ENCODE measurements at places on chromosomes 2 and 18. TPM values are rescaled to one million over a fixed set of nuclear protein-coding genes. Genes with fewer than 3 reads are reported as not detected.

DNA sequence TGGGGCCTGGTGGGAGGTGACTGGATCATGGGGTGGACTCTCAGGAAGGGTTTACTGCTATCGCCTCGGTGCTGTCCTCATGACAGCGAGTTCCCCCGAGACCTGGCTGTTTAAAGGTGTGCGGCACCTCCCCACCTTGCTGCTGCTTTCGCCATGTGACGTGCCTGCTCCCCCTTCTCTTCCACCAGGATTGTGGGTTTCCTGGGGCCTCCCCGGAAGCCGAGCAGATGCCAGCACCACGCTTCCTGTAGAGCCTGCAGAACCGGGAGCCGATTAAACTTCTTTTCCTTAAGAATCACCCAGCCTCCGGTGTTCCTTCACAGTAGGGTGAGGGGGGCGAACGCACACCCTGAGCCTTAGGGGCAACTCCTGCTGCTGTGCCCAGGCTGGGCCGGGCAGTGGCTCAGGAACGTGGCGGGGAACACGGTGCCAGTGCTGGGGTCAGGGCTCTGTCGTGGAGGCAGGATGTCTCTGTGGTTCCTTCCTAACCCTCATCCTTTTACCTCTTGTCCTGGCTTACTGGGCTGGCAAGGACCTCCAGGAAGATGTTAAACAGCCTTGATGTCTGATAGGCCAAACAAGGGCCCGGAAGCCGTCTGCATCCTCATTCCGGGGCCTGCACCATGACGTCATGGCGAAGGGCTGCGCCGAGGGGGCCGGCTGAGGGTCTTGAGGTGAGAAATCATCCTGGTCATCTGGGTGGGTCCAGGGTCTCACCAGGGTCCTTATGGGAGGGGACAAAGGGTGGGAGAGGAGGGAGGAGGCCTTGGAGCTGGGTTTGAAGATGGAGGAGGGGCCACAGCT lies 12.7 kb downstream of the NEU4 start:
- no peak for DNase-seq

The AKAIN1 gene
- not detected for polyA plus RNA-seq

- DNase-seq: no peak
Measured at GRCh38 chr18:76668119-76668518, 154.2 kb upstream of the ZNF236 start.

DNA sequence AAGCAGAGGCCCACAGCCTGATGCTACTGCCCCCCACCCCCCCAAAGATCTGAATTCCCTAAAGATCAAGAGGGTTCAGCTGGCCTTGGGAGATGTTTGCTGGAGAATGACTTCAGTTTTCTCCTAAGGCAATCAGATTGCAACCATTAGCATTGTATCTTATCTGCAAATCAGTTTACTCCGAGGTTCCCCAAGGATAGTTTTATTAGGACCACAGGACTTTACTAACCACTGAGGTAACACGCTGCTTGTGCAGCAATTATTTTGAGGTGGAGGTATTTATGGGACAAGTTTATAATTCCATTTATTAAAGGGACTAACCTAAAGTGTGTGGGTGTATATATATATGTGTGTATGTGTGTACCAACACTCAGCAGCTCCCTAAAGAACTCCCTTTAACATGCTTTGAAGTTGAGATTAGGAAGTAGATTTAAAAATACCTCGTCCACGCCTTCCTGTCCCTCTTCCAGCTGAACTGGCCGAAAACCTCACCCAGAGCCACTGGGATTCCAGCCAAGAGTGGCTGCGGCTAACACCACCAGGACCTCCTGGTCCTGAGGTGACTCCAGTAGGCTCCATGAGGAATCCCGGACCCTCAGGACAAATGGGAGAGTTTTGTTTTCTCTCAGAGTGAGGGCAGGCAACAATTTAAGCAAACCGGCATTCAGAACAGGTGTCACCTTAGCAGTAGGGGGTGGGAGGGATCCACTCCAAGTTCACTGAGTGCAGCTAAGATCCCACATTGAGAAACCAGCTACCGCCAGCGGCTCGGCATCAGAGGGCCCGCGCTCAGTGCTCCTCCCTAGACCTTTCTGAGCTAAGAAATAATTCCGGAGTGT lies 3.0 kb upstream of the DLX1 start:
- no peak for DNase-seq

DNA sequence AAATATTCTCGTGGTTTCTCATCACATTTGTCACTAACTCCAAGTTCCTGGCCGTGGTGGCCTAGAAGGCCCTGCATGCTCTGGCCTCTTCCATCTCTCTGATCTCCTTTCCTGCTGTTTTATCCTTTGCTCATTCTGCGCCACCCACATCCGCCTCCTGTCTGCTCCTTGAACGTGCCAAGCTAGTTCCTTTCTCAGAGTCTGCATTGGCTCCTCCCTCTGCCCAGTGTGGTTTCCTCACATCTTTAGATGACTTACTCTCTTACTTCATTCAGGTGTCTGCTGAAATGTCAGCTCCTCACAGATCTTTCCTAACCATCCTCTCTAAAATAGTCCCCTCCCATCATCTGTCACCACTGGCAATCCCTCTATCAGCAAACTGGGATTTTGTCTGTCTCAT lies 158.6 kb upstream of the RBMS1 start:
- no peak for DNase-seq

DNA sequence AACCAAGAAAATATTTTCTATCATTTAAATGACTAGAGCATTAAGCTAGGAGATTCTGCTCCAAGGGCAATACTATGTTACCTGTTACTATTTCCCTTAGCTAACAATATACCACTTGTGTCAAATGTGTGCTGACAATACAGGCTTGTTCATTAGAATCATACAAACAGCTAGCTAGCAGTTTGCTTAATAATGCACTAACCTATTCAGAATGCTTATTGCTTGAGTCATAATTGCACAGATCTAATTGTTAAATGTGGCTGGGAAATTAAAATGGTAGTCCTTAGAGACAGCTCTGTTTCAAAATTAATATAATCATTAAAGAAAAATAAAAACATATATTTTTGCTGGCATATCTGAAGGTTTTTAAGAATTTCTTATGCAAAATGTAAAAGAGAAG lies 344.2 kb downstream of the ERBB4 start:
- DNase-seq: no peak

GRCh38 chr18:34757666-34758065 lies 47.6 kb downstream of the DTNA start:
- DNase-seq: no peak

DNA sequence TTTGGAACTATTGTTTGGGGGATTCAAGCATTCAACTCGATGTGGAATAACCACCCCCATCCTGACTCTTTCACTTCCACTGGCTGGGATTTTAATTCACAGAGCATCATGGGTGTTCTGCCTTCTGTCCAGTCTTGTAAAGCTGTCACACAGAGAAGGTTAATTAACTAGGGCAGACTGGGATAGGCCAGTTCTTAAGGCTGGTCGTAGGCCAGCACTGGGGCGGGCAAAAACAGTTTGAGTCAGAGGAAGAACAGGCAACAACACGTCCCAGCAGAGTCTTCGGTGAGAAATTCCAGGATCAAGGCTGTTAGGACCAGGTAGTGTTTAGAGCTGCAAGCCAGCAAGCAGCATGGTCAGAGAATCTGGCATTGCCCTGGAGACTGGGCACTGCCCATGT lies 4.0 kb upstream of the RNF152 start:
- DNase-seq: no peak

DNA sequence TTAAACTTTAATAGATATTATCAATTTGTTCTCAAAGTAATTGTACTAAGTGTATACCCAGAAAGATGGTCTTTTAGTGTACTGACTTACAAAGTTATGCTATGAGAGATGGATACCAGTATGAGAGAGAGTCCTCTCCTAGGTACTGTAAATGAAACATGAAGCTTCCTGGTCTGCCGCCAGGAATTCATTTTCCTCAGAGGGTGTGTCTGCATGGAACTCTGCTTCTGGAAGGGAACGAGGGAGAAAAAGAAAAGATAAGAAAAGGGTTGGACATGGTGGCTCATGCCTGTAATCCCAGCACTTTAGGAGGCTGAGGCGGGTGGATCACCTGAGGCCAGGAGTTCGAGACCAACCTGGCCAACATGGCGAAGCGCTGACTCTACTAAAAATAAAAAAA lies 2.2 kb upstream of the SSB start:
- DNase-seq: no peak

The ASPRV1 gene
- polyA plus RNA-seq: not detected

The RTP5 gene
- not detected for polyA plus RNA-seq

The MYO1B gene
- polyA plus RNA-seq: 18.1 TPM

- DNase-seq: no peak
Measured at GRCh38 chr2:240503375-240503774, 54.4 kb downstream of the ANKMY1 start.

- DNase-seq: no peak
Measured at GRCh38 chr2:127048618-127048935, 58.4 kb downstream of the BIN1 start.

The LRRC30 gene
- polyA plus RNA-seq: not detected

The CCDC121 gene
- polyA plus RNA-seq: 2.3 TPM

The AGAP1 gene
- polyA plus RNA-seq: not detected

GRCh38 chr18:77737405-77737804 lies 487.8 kb downstream of the GALR1 start:
- no peak for DNase-seq

The LAMA3 gene
- polyA plus RNA-seq: not detected

DNA sequence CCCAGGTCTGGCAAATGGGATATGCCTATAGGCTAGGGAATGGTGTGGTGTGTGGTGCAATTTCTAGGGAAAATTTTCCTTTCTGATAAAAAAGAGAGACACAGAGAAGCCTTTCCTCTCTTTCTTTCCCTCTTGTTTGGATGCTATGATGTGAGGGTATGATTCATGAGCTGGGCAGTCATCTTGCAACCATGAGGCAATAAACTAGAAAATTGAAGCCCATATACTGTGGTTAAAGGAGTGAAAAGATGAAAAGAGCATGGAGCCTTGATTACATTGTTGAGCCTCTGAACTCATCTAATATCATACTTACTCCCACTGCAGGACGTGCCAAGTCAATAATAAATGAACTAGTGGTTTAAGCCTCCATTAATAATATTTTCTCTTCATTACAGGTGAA lies 215.6 kb downstream of the HAUS1 start:
- no peak for DNase-seq

The ZSWIM2 gene
- not detected for polyA plus RNA-seq

The HOXD8 gene
- not detected for polyA plus RNA-seq

DNA sequence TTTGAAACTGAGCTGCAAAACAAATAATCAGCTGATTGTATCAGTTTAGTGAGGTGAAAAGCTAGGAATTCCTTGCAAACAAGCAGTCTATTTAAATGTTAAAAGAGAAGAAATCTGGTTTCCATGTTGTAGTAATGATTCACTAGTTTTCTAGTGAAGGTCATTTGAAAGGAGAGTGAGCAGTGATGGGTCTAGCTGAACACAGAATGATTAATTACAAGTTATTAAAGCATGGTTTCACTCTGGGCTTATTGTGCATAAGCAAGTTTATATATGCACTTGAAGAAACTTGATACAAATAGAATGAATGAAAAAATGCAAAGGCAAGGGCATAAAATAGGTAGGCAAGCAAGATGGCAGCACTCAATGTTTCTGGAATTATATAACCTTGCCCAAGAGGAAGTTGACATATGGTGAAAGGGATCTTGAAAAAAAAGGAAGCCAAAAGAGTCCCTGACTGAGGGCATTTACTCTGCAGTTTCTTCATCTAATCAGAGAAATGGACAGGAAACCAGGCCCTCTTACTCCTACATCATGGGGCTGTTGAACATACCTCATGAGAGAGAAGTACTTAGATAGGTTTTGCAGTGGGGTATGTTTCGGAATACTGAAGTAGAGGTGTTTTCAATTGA lies 53.2 kb downstream of the PLCL1 start:
- no peak for DNase-seq

- no peak for DNase-seq
Measured at GRCh38 chr18:42289526-42289925, 334.5 kb downstream of the PIK3C3 start.

DNA sequence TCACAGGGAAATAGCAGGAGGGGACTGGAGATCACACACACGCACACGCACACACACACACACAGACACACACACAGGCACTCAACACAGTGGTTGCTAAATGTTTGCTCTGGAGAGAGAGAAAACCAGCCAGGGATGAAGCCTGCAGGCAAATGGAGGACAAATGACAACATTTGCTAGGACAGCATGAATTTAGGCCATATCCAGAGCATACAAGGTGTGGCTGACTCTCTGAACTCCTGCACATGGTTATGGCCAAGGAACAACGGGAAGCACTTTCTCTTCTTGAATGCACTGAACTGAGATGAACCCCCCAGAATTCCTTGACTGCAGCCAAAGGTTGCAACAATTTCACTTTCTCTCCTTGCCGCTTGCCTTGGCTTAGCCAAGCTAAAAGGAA lies 230.0 kb upstream of the RASGRP3 start:
- no peak for DNase-seq

The GKN2 gene
- not detected for polyA plus RNA-seq

- no peak for DNase-seq
Measured at GRCh38 chr2:199282309-199282708, 175.4 kb downstream of the SATB2 start.

GRCh38 chr2:205139822-205140463 lies 542.4 kb upstream of the NRP2 start:
- no peak for DNase-seq

The C1GALT1C1L gene
- not detected for polyA plus RNA-seq

The KIAA2012 gene
- not detected for polyA plus RNA-seq

DNA sequence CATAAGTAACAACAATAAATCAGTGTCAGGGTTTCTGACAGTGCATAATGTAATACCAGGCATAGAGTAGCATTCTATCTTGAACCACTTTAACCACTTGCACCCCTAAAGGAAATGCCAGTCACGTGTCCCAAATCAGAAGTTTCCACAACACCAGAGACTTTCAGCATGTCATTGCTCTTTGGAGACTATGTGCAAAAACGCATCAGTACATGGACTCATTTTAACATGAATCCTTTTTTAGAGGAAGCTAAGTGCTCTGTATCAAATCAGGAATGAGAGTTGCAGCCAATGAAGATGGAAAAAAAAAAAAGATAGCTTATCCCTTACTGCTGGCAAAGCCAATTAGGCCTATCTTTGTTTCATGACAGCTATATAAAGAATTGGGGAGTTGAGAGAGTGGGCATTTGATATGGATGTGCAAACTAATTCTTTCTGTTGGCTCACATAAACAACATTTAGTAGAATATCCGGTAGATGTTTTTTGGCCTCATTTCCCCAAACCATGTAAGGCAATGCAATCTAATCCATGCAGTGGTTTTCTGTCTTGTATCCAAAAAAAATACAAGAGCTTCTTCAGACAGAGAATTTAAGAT lies 353.1 kb downstream of the IRS1 start:
- no peak for DNase-seq

DNA sequence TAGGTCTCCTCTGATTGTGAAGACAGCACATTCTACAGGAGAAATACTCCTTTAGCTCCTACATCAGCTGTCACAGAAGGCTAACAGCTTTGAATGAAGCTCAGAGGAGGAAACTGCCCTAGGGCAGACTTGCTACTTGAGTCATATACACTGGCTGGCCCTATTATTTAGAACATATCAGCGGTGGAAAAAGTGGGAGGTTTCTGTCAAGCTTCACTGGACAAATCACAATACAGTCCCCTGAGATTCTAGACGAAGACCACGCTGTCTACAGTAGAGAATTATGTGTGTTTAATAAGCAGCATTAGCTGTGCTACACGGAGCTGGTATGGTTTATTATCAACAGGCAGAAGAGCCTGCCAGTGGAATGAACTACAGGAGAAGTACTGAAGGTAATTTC lies 230.9 kb upstream of the FSIP2 start:
- no peak for DNase-seq

- DNase-seq: no peak
Measured at GRCh38 chr2:5387406-5387805, 304.8 kb upstream of the SOX11 start.

The LHCGR gene
- polyA plus RNA-seq: not detected

- DNase-seq: no peak
Measured at GRCh38 chr2:30601375-30601774, 154.3 kb downstream of the LCLAT1 start.

GRCh38 chr18:22169889-22170420 lies 566 bp downstream of the GATA6 start:
- no peak for DNase-seq

The CD8B2 gene
- polyA plus RNA-seq: not detected

The CFAP53 gene
- not detected for polyA plus RNA-seq
